ENCODE measurements at places on chromosomes 3 and 15. TPM values are rescaled to one million over a fixed set of nuclear protein-coding genes. Genes with fewer than 3 reads are reported as not detected.

The IGSF10 gene
- total RNA-seq: not detected

The CASR gene
- total RNA-seq: not detected

The CP gene
- not detected for total RNA-seq

The CCNL1 gene
- 385 TPM for total RNA-seq

The SNURF gene
- total RNA-seq: 34.4 TPM

The ERC2 gene
- not detected for total RNA-seq

The WDR72 gene
- not detected for total RNA-seq

The ANKDD1A gene
- 5.4 TPM for total RNA-seq

The IDH3A gene
- 52.2 TPM for total RNA-seq

The HCLS1 gene
- total RNA-seq: 355 TPM

The SLC6A11 gene
- total RNA-seq: not detected

The SI gene
- not detected for total RNA-seq

The CRYBG3 gene
- total RNA-seq: 3.3 TPM

DNA sequence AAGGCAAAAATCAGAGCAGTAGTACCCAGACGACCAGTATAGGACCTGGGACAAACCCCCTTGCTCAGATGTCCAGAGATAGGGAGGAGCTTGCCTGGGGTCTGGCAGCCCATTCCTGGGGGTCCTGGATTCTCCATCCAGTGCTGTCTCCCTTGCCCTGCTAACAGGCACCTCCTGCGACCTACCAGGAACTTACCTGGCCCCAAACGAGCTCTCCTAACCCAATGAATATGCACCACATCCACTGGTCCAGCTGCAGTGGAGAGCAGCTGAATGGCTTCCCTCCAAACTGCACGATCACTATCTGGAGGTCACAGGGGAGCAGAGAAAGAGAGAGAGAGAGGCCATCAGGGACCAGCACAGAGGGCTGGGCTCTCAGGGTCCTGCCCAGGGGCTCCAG lies 19.1 kb upstream of the SEC13 start:
- no peak for DNase-seq
- H3K4me3 ChIP-seq: no peak overlapping the region
- H3K36me3 ChIP-seq: no peaks in the 10 kb centered on the region
- peaks cover 1% of the 10 kb centered on the region for H3K4me1 ChIP-seq
- H3K27me3 ChIP-seq: peaks cover 2% of the 10 kb centered on the region

GRCh38 chr3:101244212-101244575 lies 76.2 kb downstream of the IMPG2 start:
- DNase-seq: no peak
- no peak overlapping the region for H3K27ac ChIP-seq
- H3K27me3 ChIP-seq: no peaks in the 10 kb centered on the region
- H3K4me1 ChIP-seq: no peaks in the 10 kb centered on the region

DNA sequence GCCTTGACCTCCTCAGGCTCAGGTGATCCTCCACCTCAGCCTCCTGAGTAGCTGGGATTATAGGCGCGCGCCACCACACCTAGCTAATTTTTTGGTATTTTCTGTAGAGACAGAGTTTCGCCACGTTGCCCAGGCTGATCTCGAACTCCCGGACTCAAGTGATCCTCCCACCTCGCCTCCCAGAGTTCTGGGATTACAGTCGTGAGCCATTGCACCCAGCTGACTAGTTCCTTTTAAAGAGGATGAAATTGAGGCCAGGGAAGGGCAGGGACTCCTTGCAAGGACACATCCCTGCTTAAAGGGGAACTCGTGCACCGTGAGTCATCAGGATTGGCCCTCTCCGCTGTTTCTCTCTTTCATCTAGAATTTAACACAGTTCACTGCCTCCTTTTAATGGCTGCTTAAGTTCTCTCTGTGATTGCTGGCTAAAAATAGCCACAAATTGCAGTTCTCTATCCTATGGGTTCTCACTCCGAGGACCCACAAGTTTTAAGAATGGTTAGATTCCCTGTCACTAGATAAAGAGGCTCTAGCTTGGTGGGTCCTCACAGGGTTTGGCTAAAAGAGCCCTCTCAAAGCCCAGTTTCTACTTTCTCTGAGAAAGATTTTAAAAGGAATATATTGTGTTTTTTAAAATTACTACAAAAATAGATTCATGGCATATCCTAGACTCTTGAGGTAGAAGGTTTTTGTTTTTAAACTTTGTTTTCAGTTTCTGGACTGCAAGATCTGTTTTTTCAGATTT lies 1.4 kb downstream of the CRTAP start:
- H3K27ac ChIP-seq: peak overlapping the region; percentile 81
- H3K4me3 ChIP-seq: peak overlapping the region; percentile 88
- no peaks in the 10 kb centered on the region for H3K27me3 ChIP-seq
- DNase-seq: no peak
- H3K36me3 ChIP-seq: no peaks in the 10 kb centered on the region

- H3K4me3 ChIP-seq: peak overlapping the region; percentile 60
- no peaks in the 10 kb centered on the region for H3K27me3 ChIP-seq
- H3K27ac ChIP-seq: peak overlapping the region; percentile 75
- H3K4me1 ChIP-seq: peaks cover 71% of the 10 kb centered on the region
- H3K36me3 ChIP-seq: no peaks in the 10 kb centered on the region
These were observed 155.2 kb upstream of the EOMES start for GRCh38 chr3:27877061-27878013.

DNA sequence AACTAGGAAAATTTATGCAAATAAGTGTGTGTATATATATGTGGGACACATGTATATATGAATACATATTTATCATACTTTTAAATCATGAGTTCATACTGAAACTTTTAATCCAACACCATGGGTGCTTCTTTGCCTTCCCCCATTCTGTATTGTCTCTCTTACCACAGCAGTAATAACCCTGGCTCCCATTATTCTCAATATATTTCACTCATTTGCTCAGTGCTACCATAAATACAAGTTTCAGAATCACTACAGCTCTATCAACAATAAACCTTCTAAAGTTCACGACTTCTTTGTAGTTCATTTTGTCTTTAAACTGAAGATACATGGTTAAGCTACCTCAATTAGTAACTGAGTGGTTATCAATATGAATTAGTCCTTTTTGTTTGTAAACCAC lies 82.2 kb downstream of the PCCB start:
- DNase-seq: no peak
- H3K4me3 ChIP-seq: no peak overlapping the region
- no peaks in the 10 kb centered on the region for H3K27me3 ChIP-seq
- peak overlapping the region; percentile 10 for H3K27ac ChIP-seq

GRCh38 chr15:89668171-89668570 lies 11.0 kb downstream of the PLIN1 start:
- H3K27ac ChIP-seq: no peak overlapping the region
- peaks cover 9% of the 10 kb centered on the region for H3K4me1 ChIP-seq
- DNase-seq: no peak
- no peak overlapping the region for H3K4me3 ChIP-seq
- H3K36me3 ChIP-seq: no peaks in the 10 kb centered on the region
- H3K27me3 ChIP-seq: peaks cover 8% of the 10 kb centered on the region

DNA sequence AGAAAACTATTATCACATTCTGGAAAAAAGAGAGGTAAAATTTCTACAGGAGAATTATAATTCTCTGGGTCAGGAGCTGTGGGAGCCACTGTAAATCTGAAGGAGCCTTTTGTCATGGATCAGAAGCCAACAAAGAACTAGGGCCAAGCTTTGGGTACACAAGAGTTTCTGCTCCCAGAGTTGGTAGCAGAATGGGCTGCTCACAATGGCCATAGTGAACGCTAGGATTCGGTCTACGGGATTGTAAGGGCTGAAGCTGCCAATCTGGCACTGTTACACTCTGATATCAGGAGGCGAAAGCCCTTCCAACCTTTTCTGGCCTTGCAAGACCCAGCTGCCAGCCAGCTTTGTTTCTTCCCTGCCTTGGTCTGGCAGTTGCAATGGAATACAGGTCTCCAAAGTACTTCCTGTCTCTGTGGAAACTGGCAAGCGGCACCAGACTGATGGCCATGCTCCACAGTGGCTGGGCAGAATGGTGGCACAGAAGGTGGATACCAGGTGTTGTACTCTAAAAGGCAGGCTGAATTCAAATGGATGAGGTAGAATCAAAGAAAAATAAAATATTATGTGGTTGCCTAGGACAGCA lies 831.7 kb downstream of the CADM2 start:
- no peaks in the 10 kb centered on the region for H3K4me1 ChIP-seq
- no peak overlapping the region for H3K4me3 ChIP-seq
- H3K36me3 ChIP-seq: no peaks in the 10 kb centered on the region
- H3K27me3 ChIP-seq: no peaks in the 10 kb centered on the region

DNA sequence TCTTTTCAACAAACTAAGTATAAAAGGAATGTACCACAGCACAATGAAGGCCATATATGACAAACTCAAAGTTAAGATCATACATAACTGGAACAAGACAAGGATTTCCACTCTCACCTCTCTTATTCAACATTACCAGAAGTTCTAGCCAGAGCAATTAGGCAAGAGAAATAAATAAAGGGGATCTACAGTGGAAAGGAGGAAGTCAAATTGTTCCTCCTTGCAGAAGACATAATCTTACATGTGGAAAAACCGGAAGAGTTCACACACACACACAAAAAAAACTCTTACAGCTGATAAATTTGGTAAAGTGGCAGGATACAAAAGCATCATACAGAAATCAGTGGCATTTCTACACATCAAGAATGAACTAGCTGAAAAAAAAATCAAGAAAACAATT lies 277.9 kb downstream of the MCTP2 start:
- no peak overlapping the region for H3K4me3 ChIP-seq
- H3K27ac ChIP-seq: no peak overlapping the region
- H3K36me3 ChIP-seq: peaks cover 2% of the 10 kb centered on the region
- peaks cover 14% of the 10 kb centered on the region for H3K27me3 ChIP-seq
- H3K4me1 ChIP-seq: no peaks in the 10 kb centered on the region

GRCh38 chr3:113096188-113096892 lies 105.6 kb downstream of the GTPBP8 start:
- H3K36me3 ChIP-seq: peaks cover 11% of the 10 kb centered on the region
- H3K27ac ChIP-seq: no peak overlapping the region
- H3K4me3 ChIP-seq: no peak overlapping the region
- DNase-seq: no peak
- no peaks in the 10 kb centered on the region for H3K4me1 ChIP-seq

DNA sequence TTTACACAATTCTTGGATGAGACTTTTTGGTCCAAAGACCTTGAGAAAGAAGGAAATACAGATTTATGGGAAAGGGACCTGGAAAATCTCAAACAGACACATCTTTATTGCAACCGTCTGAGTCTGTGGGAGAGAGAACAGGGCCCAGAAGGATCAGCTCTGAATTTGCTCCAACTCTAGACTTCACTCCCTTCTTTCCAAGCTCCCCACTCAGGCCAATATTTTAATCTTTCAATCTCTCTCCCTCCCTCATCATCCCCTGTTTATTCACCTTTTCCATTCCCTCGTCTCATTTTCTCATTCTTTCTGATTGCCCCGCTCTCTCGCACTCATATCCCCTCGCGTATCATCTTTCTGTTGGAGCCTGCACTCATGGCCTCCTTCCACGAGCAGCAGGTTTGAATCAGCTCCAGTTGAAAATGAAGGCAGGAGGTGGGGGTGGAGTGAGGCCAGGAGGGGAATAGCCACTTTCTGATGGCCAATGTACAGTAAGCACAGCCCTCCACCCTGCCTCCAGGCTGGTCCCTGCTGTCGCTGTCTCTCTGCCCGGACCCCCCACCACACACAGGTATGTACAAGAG lies 63.6 kb upstream of the BOC start:
- no peak overlapping the region for H3K27ac ChIP-seq
- no peaks in the 10 kb centered on the region for H3K4me1 ChIP-seq
- no peak for DNase-seq
- H3K36me3 ChIP-seq: no peaks in the 10 kb centered on the region
- H3K27me3 ChIP-seq: peaks cover 1% of the 10 kb centered on the region

- no peak overlapping the region for H3K4me3 ChIP-seq
- no peak for DNase-seq
- H3K36me3 ChIP-seq: no peaks in the 10 kb centered on the region
- no peak overlapping the region for H3K27ac ChIP-seq
- H3K27me3 ChIP-seq: no peaks in the 10 kb centered on the region
These were observed 393.4 kb upstream of the NR2F2 start for GRCh38 chr15:95937128-95937528.

DNA sequence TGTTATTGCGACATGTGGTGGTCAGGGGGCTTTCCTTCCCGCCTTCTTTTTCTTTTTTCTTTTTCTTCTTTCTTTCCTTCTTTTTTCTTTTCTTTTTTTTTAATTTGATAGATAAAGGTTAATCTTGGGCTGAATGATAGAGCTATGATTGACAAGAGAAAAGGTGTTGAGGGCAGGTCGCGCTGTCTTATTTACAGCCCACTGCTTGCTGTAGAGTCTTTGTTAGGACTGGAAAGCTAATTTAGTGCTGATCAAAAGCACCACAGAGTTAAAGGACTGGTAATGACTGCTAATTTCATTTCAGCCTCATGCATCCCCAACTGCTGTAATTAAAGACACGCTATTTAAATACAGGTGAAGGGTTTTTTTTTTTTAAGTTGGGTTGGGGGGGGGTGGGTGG lies 10.6 kb upstream of the SOX2 start:
- DNase-seq: no peak
- H3K4me1 ChIP-seq: peaks cover 15% of the 10 kb centered on the region
- H3K27me3 ChIP-seq: peaks cover 99% of the 10 kb centered on the region
- H3K4me3 ChIP-seq: no peak overlapping the region
- H3K27ac ChIP-seq: no peak overlapping the region
- H3K36me3 ChIP-seq: peaks cover 52% of the 10 kb centered on the region

- H3K36me3 ChIP-seq: no peaks in the 10 kb centered on the region
- no peaks in the 10 kb centered on the region for H3K4me1 ChIP-seq
- DNase-seq: no peak
- H3K27me3 ChIP-seq: peaks cover 10% of the 10 kb centered on the region
- H3K4me3 ChIP-seq: no peak overlapping the region
These were observed 204.9 kb downstream of the CADPS start for GRCh38 chr3:62670351-62670750.

GRCh38 chr15:32885713-32886112 lies 167.9 kb downstream of the GREM1 start:
- no peak for DNase-seq
- H3K27me3 ChIP-seq: no peaks in the 10 kb centered on the region
- no peaks in the 10 kb centered on the region for H3K4me1 ChIP-seq
- peaks cover 30% of the 10 kb centered on the region for H3K36me3 ChIP-seq
- no peak overlapping the region for H3K4me3 ChIP-seq

- peaks cover 3% of the 10 kb centered on the region for H3K4me1 ChIP-seq
- no peak overlapping the region for H3K27ac ChIP-seq
- DNase-seq: no peak
- no peaks in the 10 kb centered on the region for H3K36me3 ChIP-seq
- no peak overlapping the region for H3K4me3 ChIP-seq
These were observed 816.4 kb downstream of the ROBO1 start for GRCh38 chr3:78951342-78951945.

- no peak overlapping the region for H3K27ac ChIP-seq
- DNase-seq: no peak
- peaks cover 13% of the 10 kb centered on the region for H3K4me1 ChIP-seq
- no peaks in the 10 kb centered on the region for H3K36me3 ChIP-seq
- no peak overlapping the region for H3K4me3 ChIP-seq
These were observed 496.5 kb upstream of the TBL1XR1 start for GRCh38 chr3:177693616-177694264.

DNA sequence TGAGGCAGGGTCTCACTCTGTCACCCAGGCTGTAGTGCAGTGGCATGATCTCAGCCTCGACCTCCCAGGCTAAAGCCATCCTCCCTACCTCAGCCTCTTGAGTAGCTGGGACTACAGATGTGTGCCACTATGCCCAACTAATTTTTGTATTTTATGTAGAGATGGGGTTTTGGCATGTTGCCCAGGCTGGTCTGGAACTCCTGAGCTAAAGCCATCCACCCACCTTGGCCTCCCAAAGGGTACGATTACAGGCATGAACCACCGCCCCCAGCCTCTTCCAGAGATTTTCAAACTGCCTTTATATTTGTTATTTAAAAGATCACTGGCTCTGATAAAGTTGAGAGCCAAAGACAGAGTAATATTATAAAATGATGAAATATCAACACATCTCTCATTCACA lies 37.3 kb downstream of the BSN start:
- H3K4me3 ChIP-seq: no peak overlapping the region
- no peaks in the 10 kb centered on the region for H3K4me1 ChIP-seq
